ENCODE measurements at places on chromosomes 13 and 19.
A peak's percentile ranks its signal among the peaks of the same experiment; 100 is the strongest.

DNA sequence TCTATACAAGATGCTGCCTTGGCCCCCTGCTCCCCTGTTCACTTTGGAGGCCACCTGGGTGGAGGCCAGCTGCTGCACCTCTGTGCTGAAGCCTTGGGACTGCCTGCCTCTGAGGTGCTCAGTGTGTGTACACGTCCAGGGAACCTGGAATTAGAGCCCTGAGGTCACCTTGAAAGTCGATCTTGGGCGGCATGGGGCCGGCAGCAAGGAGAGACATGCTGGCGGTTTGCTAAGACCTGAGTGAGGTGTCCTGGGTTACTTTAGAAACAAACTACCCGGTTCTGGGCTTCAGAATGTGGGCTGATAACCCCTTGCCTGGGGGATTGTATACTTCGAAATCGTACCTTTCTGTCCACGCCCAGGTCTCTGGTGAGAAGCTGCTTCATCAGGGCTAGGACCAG, 25.5 kb downstream of the TSSK6 start:
- DNase-seq: no peak

DNA sequence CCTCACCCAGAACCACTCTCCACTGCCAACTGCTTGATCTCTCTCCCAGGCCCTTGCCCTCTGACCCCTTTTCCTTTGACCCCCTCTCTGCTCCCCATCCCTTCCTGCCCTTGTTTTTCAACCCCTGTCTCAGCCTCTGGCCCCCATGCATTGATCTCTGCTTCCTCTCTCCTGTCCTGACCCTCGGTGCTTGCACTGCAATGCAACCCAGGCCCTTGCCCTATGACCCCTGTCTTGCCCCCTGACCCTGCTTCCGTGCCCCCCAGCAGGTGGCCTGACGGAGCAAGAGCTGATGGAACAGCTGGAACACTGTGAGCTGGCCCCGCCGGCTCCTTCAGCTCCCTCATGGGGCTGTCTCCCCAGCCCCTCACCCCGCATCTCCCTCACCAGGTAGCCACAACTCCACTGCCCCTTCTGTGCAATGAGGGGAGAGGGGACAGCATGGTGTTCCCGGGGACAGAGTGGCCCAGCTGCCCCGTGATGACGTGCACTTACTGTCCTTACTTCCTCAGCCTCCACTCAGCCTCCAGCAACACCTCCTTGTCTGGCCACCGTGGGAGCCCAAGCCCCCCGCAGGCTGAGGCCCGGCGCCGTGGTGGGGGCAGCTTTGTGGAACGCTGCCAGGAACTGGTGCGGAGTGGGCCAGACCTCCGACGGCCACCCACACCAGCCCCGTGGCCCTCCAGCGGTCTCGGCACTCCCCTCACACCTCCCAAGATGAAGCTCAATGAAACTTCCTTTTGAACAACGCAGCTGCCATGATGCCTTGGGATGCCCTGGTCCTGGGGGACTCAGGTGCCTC, 10.5 kb upstream of the LTBP4 start:
- DNase-seq: no peak

DNA sequence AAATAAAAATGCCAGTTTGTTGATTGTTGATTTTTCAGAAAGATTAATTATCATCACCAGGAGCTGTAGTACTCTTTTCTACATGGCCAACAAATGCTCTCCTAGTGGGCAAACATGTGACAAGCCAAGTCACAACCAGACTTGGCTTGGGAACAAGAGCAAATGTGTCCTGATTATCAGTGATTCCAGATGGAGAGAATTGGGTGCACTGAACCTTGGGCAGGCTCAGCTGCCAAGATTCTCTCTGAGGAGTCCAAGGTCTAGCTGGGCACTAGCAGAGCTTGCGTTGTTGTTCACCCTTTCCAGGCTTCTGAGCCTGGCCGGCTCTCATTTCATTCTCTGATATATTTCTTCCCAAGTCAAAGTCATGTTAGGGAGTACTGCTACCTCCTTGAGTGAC, 27.3 kb upstream of the GPI start:
- DNase-seq: peak; percentile 27

- DNase-seq: no peak
Observed at GRCh38 chr19:2798733-2799132, 13.4 kb downstream of the THOP1 start.

GRCh38 chr19:1106841-1107660, 3.3 kb downstream of the GPX4 start:
- DNase-seq: peak; percentile 74

- no peak for DNase-seq
Observed at GRCh38 chr19:54426291-54426931, 11.1 kb downstream of the TTYH1 start.

DNA sequence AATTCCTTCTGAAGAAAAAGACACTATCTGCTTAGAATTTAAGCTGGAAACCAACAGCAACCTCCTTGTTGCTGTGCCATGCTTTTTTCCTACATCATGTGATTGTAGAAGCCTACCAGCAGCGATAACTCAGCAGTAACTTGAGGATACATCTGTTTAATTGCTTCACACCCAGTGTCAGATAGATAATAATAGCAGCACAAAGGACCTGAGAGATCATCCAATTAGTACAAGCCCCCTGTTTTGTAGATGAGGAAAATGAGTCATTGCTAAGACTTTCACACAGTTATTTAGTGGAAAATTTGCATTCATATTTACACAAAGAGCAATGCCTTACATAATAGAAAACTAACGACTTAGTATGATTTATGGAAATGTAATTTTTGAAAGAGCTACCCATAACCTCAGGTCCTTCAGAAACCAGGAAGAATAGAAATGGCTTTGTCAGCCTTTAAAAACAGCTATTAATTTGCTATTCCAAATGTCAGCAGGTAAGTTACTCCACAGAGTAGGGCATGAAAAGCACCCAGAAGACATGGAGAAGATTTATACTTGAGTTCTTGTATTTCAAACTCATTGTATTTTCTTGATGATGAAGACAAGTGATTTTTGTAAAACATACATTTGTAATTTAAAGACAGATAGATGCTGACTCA, 93.7 kb upstream of the SGCG start:
- no peak for DNase-seq

DNA sequence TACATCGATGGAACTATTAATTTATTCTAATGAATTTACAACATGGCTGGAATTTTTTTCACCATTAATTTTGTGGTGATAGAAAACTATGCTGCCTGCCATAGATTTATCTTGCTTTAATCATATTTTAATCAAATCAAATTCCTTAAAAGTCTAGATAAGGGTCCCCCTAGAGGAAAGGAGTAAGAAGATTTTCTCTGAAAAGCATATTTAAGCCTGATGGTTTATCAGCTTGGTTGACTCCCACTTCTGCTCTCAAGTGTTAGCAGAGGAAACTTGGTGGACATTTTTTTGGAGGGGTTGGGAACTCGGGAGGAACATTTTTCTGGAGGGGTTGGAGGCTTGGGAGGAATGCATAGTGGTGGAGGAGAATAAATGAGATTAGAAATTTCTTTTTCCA, 253.3 kb downstream of the KCNRG start:
- no peak for DNase-seq

GRCh38 chr19:2345794-2346663, 14.0 kb upstream of the TMPRSS9 start:
- DNase-seq: no peak

GRCh38 chr19:19909654-19910053, 8.9 kb downstream of the ZNF93 start:
- no peak for DNase-seq

- DNase-seq: no peak
Observed at GRCh38 chr13:112938680-112939079, 30.3 kb upstream of the MCF2L start.

- DNase-seq: no peak
Observed at GRCh38 chr13:83929157-83929556, 46.9 kb upstream of the SLITRK1 start.

- DNase-seq: peak; percentile 66
Observed at GRCh38 chr19:45508861-45509691, 1.8 kb downstream of the VASP start.

- DNase-seq: peak; percentile 20
Observed at GRCh38 chr13:70568571-70568970, 460.3 kb upstream of the KLHL1 start.

- no peak for DNase-seq
Observed at GRCh38 chr19:39265321-39265916, 2.8 kb upstream of the IFNL2 start.

DNA sequence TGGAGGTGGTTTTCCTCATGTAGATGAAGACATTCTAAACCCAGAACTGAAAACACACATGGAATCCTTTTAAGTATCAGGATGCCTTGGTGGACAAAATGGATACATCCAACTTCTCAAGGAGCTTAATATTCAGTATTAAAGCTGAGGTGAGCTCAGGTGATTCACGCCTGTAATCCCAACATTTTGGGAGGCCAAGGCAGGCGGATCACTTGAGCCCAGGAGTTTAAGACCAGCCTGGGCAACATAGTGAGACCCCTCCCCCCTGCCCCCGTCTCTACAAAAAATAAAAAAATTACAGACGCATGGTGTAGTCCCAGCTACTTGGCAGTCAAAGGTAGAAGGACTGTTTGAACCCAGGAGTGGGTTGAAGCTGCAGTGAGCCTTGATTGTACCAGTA, 28.8 kb downstream of the DPRX start:
- no peak for DNase-seq

- peak; percentile 34 for DNase-seq
Observed at GRCh38 chr19:1935484-1936208, 5.3 kb upstream of the CSNK1G2 start.

DNA sequence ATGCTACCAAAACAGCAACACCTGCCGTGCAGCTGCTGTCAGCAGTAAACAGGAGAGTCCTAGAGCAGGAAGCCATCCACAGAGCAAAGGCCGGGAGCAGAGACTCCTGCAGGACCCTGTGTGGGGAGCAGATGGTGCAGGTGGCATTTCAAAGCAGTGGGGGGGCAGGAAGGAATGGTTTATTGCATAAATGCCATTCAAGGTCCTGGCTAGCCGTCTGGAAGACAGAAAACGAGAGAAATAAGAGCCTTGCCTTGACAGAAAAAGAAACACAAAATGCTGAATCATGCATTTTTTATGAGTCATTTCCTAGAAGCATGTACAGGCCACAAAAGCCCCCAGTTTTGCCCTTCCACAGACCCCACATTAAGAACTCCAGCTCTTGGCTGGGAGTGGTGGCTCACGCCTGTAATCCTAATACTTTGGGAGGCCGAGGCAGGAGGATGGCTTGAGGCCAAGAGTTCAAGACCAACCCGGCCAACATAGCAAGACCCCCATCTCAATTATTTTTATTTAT, 5.4 kb downstream of the RSPH6A start:
- DNase-seq: peak; percentile 75

DNA sequence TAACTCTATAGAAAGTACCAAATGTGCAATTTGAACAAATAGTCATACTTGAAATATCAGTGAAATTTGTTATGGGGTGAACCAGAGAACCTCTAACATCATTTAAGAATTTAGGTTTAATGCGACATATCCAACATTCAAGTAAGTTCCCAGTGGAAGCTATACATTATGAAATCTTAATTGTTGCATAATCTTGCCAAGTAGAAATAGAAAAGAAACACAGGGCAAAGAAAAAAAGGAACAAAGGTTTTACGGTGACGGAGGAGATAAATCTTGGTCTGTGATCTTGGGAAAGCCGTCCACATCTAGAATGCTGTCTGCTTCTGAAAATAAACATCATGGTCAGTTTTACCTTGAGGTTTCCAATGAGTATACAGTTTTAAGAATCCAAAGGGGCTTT, 445.7 kb downstream of the RFC3 start:
- DNase-seq: no peak

GRCh38 chr13:53064731-53065130, 36.1 kb downstream of the OLFM4 start:
- DNase-seq: no peak

GRCh38 chr19:2478278-2478755, 2.4 kb downstream of the GADD45B start:
- DNase-seq: peak; percentile 79

DNA sequence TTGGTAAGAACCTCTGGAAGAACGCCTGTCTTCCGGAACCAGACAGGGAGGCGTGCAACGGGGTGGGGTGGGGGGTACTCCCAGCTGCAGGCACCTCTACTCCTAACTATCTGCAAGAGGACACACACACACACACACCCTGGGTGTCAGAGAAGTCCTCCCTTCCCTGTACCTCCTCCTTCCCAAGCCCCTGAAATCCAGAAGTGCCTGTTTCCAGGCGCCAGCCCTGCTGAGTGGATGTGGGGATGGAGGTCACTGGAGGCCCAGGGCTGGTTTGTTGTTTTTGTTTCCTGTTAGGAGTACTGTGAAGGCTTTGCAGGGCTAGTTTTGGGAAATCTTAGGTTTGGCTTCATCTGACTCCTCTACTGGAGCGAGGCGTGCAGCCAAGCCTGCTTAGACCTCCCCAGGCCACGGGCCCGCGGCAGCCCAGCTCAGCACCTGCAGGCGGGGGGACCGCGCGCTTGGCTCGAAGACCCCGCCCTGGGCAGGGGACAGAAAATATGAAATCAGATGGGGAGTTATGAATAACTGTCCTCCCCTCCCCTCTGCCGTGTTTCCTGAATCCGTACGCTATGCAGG, 36.4 kb downstream of the SOX1 start:
- DNase-seq: no peak

DNA sequence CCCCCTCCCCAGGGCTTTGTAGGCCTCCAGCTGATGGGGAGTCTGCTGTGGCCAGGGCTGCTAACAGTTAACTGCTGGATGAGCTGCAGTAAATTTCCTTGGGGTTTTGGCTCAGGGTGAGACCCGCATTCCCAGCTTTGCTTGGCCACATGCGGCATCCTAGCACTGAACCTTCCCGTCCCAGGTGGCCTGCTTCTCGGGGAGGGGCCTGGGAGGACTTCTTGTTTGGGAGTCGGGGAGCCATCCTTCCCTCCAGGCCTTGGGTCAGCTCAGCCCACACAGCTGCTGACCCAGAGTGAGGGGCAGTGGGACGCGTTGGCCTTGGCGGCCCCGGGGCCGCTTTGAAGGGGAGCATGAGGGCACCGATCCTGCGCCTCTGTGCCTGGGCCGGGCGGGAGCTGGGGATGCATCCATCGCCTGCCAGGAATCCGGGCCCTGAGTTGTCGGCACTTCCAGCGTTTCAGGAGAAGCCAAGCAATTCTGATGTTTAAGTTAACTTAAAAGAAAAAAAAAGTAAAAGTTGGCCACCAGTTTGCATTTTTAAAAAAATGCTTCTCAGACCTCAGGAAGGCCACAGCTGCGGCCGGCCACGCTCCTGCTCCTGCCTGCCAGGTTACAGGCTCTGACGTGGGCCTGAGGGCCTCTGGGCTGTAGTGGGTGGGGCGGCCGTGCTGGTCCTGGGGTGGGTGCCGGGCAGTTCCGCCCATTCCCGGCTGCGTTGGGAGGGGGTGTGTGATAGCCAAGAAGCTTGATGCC, 27.7 kb downstream of the CRTC1 start:
- peak; percentile 4 for DNase-seq

DNA sequence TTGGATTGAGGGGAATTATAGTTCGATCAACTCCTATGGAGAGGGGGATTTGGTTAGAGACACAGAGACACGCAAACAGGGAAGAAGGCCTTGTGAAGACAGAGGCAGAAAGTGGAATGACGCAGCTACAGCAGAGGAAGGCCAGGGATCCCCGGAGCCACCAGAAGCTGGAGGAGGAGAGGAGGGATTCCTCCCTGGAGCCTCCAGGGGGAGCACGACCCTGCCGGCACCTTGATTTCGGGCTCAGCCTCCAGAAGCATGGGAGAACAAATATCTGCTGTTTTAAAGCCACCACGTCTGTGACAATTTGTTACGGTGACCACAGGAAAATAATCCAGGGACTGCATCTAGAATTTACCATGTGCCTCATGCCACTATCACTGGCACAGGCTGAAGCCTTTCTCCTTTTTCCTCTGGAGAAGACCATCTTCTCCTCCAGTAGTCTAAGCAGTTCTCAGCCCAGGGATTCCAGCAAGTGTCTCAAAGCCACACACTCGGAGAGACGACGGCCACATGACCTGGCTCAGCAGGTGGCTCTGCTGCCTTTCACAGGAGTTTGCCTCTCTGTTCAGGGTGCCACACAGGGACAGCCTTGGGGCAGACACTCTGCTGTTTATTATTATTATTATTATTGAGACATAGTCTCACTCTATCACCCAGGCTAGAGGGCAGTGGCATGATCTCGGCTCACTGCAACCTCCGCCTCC, 39.9 kb upstream of the CCNE1 start:
- peak; percentile 50 for DNase-seq

All from AG10803 (cell line).